Daoy (cell line): ENCODE measurements at places on chromosomes 1 and 21. TPM values are rescaled to one million over a fixed set of nuclear protein-coding genes. Genes with fewer than 3 reads are reported as not detected.

The AZIN2 gene
- total RNA-seq, result 2.4 and 8.9 TPM in 2 replicates

The MYOM3 gene
- 0.39 and 1.1 TPM in 2 replicates for total RNA-seq

- no peak for DNase-seq
These were observed 493.7 kb upstream of the C1orf87 start for GRCh38 chr1:60567256-60567655.

DNA sequence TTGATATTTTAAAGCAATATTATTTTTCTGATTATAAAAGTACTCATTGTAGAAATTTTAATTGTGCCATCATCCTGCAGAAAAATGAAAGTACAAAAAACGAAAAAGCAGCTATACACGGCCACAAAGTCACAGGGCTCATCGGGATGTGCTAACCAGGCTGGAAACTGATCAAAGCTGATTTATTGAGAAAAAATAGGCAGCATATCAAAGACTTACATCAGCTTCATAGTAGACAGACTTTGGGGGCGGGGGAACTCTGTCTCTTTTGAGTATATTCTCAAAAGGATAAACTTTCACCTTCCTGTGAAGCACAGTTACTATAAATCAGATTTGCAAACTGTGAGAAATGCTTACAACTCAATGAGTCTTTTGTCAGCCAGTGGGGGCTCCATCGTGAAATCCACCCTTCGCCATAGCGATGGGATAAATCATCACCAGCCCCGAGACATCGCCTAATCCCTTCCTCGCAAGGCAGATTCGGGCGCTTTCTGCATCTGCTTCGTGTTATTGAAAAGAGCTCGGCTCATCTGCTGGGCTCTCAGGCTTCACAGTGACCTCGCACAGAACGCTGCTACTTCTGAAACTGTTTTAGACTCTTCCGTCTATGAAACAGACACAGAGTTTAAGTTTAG is 69.2 kb upstream of the ERG start:
- peak; percentile 79 for DNase-seq

The SLC30A10 gene
- not detected in 2 replicates for total RNA-seq

The RNF186 gene
- not detected in 2 replicates for total RNA-seq

- DNase-seq, result no peak
These were observed 467.8 kb downstream of the LMO4 start for GRCh38 chr1:87796471-87796901.

GRCh38 chr1:61501971-61502916 is 222.7 kb downstream of the TM2D1 start:
- no peak for DNase-seq

GRCh38 chr21:45639206-45640000 is 4.1 kb upstream of the PCBP3 start:
- DNase-seq, result peak; percentile 43

- DNase-seq, result no peak
These were observed 55.5 kb downstream of the HMCN1 start for GRCh38 chr1:185789501-185790193.

GRCh38 chr1:44616991-44617702 is 57.1 kb downstream of the TMEM53 start:
- DNase-seq, result peak; percentile 58

- DNase-seq, result no peak
These were observed 285.7 kb downstream of the TM2D1 start for GRCh38 chr1:61439234-61439633.

DNA sequence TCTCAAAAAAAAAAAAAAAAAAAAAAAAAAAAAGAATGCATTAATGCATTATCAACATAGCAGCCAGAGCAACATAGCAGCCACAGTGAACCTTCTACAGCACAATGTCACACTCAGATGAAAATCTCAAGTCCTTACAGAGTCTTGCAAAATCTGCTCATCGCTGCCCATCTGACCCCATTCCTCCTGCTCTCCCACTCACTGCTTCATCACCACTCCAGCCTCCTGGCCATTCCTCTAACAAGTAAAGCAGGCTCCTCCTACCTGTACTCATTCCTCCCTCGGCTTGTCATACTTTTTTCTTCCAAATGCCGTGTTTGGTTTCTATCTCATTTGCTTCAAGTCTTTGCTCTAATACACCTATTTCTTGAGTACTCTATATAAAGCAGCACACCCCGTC is 29.5 kb downstream of the BRINP2 start:
- no peak for DNase-seq

GRCh38 chr1:68107771-68108170 is 57.3 kb upstream of the DIRAS3 start:
- peak; percentile 33 for DNase-seq

The FAM110D gene
- 0.51 TPM in 1 of 2 replicates, not detected in the other for total RNA-seq

DNA sequence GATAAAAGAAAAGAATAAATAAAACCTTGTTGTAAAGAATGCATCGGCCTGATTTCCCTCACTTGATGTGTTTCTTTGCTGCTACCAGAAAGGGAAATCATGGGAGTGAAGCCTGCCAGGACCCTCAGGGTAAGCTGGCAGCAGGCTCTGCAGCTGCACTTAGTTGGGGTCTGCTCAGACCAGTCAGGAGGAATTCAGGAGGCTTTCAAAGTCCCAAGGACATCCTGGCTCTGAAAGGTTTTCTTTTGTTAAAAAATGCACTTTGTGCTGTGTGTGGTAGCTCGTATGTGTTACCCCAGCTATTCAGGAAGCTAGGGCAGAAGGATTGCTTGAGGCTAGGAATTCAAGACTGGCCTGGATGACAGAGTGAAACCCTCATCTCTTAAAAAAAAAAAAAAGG is 254.8 kb downstream of the ZNF648 start:
- no peak for DNase-seq

DNA sequence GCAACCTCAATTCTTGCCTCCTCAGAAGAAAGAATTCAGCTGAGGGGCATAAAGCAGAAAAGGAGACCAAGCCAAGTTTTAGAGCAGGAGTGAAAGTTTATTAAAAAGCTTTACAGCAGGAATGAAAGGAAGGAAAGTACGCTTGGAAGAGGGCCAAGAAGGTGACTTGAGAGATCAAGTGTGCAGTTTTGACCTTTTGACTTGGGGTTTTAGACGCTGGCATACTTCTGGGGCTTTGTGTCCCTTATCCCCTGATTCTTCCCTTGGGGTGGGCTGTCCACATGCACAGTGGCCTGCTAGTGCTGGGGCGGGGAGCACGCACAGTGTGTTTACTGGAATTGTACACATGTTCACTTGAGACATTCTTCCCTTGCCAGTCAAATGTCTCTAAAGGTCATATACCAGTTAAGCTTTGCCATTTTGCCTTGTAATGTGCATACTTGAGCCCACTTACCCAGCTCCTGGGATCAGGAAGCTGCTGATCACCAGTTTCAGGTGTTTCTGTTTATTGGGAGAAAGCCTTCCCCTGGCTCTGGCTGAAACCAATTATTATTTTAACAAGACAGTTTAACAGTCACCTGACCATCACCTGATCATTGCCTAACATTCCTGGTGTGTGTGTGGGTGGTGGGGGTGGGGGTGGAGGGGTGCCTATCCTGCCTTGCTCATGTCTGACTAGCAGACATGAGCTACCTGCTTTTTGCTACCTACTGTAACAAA is 36.2 kb downstream of the UTP25 start:
- no peak for DNase-seq

The CFAP45 gene
- 0.46 and 1.7 TPM in 2 replicates for total RNA-seq

DNA sequence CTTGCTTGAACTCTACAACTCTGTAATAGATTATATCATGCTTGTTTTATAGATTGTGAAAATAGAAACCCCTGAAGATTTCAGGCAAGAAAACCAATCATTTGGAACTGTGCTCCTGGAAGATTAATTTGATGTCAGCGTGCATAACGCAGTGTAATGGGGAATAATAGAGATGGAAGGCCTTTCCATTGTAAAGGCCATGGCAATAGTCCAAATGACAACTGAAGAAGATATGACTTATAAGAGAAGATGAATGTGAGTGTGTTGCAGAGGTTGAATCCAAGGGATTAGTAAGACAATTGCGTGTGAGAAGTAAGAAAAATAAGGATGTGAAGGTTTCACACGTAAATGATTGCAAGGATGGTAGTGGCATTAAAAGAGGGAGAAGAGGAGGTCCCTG is 285.0 kb downstream of the DUSP10 start:
- DNase-seq, result no peak

DNA sequence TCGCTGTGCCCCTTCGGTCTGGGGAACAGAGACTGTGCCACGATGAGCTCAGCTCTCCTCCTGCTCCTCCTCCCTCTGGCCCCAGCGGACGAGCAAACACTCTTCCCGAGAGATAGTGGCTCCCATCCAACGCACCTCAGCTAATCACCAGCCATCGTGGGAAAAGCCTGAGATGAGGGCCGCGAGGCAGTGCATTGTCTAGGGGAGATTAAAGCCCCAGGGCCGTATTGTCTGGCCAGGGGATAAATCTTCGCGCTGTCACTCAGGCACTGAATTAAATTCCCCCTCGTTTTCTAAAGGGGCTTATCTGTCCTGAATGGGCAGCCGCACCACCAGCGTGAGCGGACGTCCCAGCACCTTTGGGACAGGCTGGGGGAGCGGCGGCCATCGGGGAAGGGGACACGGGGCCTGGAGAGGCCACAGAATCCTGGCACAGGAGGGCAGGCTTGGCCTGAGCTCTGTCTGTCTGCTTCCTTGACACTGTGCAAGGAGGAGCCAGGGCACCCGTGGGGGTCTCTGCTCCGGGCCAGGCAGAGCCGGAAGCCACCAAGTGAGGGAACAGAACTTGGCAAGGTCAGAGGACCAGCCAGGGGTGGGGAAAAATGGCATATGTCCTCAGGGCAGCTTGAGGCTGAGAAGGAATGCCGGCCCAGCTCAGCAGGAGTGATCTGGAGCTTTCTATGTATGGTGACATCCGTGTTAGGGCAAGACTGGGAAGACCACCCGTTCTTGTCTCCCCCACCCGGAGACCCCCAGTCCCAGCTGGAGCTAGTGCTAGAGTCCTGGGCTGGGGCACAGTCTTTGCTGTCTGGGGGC is 32.3 kb downstream of the PRDM16 start:
- peak; percentile 34 for DNase-seq

The S100A7 gene
- not detected in 2 replicates for total RNA-seq

DNA sequence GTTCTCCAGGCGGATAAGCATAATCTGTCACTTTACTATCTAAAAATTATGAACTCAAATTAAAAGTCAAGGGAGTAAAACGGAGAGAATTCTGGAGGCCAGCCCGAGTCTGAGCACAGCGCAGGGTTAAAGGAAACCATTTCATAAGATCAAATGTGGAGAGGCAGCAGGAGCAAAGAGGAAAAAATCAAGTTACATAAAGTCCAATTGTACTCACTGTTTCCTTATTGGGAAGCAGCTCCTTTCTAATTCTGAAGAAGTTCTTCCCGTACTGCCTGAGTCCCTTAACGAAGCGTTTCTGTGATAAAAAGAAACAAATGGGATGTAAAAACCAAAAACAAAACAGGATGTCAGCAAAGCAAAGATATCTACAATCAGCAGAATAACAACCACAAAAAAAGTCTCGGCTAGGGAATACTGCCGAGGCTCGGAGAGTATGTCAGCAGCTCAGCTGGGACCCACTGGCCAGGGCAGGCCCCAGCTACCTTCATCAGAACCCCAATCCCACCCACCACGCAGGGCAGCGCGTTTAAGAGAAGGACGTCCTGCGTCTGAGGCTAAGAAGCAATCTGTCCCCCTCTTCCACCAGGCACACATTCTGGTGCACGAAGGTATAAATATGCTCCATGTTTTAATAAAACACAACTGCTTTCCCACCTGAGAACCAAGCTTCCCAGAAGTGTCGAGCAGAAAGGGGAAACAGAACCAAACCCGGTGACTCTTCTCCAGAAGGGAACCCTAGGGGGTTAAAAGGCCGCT is 104.8 kb downstream of the SLC45A1 start:
- DNase-seq, result peak; percentile 37

GRCh38 chr1:208895181-208895580 is 651.0 kb upstream of the PLXNA2 start:
- no peak for DNase-seq

The ATP1A2 gene
- total RNA-seq, result not detected in 2 replicates

DNA sequence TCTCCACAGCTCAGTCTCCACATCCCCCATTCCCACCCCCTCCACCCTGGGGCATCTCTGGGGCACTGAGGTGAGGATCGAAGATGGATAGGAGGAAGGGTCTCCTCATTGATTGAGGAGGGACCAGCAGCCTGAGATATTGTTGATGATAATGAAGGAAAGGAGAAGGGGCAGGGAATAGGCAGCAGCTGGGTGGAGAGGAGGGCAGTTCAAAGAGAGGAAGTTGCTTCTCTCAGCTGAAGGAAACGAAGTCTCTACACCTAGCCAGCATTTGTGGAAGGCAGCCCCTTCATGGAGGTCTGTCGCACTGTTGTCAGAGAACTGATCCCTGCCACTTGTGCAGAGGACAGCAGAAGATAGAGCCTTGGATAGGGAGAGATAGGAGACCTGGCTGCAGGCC is 5.7 kb downstream of the KNCN start:
- no peak for DNase-seq

GRCh38 chr1:197776351-197777105 is 1.2 kb upstream of the DENND1B start:
- DNase-seq, result peak; percentile 68
